Stimulated activated CD4-positive, alpha-beta T cell treated with anti-CD3 and anti-CD28 coated beads, Interleukin-1b, Interleukin-23, amount 100 ng/mL, for 24 hours (primary cell): ENCODE measurements at places on chromosomes 2 and 18.

- no peak for DNase-seq
These were observed 18.8 kb upstream of the TAF1B start for GRCh38 chr2:9824441-9824840.

DNA sequence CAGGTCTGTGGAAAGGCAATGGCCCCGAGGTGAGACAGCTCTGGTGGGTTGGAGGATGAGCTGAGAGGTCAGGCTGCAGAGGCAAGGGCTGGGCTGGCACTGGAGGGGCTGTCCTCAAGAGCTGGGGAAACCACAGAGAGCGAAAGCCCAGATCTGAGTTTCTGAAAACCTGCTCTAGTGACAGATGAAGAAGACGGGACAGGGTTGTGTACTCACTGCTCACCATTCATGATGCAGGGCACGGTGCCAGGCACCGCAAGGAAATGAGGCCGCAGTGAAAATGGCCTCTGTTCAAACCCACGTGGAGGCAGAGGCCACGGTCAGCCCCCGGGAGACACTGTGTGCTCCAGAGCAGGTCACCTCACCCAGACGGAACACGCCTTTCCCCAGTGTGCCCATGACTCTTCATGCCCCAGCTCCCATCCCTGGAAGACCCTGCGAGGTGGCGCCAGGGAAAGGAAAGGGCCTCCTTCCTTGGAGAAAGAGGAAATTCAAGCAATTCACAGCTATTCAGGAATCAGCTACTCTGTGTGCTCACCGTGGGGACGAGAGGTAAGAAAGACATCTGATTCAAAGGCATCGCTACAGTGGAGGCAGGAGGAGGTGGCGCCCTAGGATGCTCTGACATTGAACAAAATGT lies 24.3 kb upstream of the ID2 start:
- DNase-seq = no peak

DNA sequence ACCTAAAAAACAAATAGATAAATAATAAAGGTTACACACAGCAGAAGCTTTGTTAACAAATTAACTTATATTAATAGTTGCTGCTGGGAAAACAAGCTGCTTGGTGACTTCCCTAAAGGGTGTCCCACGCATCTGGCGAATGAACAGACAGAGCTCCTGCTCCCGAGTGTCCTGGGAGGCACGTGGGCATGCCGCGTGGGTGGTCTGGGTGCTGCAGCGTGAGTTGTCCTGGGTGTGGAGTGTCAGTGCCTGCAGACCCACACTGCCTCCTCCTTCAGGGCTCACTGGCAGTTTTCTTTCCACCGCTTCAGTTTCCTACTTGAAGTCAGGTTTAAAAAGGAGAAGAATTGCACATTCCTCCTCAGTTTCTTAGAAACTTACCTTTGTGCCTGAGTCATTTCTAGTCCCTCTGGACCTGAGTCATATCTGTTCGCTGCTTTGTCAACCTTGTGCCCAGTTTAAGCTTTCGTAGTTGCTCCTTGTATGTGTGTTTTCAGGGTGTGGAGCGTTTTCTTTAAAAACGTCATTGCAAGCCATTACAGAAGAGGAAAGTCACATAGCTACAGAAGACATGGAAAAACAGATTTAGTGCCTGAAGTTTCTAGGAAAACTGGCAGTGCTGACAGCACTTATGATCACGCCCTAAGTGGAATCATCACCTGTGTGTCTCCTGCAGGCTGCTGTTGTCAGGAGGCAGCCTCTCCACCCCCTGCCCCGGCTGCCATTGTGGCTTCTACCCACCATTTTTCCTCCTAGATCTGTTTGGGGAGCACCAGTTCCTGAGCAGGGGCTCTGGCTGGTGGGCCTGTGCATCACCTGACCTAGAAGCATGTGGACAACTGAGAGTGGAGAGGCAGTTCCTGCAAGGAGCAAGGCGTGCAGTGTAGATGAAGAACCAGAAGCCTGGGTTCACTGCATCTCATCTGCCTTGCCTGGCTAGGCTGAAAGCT lies 24.5 kb downstream of the IMPA2 start:
- no peak for DNase-seq

DNA sequence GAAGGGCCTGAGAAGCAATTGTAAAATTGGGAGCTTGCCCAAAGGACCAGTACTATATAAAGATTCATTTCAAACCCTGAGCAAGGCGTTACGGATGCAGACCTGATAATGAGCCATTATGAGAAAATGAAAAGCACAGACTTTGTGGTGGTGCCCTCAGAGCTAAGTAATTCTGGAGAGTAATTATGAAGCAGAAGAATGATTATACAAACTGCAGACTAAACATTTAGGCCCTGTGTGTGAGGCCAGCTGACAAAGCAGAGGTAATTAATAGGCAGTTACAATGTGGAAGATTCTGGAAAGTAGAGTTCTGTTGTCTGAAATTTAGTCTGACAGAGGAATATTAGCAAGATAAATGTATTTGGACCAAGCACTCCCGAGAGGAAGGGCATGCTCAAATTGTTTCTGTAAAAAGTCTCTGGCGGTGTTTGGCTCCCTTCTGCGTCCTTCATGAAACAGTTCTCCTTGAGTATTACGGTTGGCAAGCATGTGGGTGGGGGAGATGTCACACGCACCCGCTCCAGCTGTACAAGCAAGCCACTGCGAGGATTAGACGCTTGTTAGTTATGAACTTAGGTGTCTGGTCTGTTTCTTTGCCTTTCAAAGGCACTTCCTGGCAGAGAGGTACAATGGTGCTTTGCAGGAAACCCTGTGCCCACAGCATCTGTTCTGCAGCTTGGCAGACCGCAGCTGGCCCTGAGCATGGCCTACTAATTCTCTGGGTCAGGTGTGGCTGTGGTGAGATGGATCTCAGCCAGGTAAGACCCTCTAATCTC lies 45.5 kb downstream of the CDC42EP3 start:
- peak; percentile 35 for DNase-seq

DNA sequence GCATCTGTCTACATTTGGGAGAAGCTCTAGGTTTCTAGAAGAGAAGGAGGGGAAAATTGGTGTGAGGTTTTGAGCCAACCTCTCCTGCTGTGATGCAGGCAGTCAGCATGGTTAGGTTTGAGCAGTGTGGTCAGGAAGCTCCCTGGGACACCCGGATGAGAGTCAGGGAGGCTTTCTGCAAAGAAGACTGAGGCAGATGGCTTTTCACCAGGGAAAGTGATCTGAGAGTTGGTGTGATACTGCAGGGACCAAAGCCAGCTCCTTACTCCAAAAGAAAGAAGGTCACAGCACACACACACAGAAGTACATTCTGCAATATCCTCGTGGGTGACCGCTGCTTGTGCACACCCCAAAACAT lies 75.8 kb upstream of the BCL11A start:
- no peak for DNase-seq

DNA sequence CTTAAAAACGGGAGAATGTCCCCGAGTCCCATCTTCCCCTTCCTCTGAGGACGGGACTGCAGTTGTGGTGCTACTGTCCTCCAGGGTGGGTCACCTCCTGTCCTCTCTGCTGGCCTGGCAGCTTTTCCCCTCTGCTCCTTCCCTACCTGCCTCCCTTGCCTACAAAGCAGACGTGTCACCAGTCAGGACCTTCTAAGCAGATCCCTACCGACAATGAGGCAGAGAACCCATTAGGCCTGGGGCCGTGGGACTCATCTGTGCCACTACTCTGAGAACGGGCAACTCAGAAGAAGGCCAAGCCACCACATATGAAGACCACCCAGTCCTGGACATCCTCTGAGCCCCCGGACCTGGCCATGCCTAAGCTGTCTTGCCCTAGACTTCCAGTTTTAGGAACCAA lies 103.0 kb upstream of the TEX51 start:
- no peak for DNase-seq
